ENCODE measurements at places on chromosomes 1 and 21.
A peak's percentile ranks its signal among the peaks of the same experiment; 100 is the strongest.

- no peak for DNase-seq
These were observed 463.5 kb upstream of the ADGRL2 start for GRCh38 chr1:81337226-81337625.

- DNase-seq: no peak
These were observed 101.3 kb downstream of the FAF1 start for GRCh38 chr1:50858761-50859160.

DNA sequence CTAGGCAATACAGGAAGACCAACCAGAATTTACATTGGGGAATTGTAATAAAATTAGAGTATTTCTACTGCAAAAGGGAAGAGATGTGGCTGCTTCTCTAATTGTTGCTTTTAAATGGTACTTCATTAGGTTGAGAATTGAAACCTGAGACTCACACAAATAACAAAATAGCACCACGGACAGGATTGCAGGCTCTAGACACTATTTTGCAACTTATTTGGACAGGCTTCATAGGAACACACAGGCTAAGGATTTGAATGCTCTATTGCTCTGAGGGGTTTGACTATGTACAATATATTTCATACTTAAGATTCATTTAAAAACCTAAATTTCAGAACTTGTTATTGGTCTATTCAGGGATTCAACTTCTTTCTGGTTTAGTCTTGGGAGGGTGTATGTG lies 79.6 kb downstream of the ATP1B1 start:
- DNase-seq: no peak

DNA sequence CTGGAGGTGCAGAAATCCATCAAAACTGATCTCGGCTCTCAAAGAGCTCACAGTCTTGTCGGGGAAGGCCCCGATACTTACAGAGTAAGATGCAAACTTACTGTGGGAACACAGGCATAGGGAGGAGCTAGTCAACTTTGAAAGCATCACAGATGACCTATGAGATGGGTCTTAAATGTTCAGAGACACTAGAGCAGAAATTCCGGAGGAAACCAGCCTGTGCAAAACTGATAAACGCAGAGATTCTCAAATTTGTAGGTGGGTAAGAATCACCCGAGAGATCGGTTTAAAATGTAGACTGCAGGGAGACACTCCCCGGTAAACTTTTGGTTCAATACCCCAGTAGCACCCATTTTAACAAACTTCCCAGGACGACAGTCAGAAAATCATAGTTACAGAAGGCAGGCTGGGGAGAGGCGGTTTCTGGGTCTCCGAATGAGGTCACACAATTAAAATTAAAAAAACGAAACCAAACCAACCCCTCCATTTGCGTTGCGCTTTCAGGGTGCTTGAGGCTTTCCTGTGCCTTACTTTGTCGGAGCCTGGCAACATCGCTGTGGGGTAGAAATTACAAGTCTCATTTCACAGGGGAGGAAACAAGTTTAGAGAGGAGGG lies 755 bp upstream of the THRAP3 start:
- DNase-seq: peak; percentile 58

DNA sequence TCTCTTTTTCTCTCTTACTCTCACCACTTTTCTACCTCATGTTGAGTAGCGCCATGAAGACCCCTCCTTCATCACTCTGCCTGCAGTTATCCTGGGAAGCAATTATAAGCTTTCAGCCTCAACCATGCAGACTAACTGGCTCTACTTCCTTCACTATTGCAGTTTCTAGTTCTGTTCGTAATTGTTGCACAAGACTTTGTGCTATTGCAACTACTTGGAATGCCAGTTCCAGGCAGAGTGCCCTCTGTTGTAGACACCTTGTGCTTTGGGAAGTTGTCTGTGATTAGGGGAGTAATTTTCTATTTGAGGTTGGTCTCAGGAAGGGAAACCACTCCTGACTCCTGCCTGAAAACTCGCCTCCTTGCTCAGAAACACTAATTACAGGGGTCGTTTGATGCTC lies 19.4 kb downstream of the PGM1 start:
- DNase-seq: no peak

DNA sequence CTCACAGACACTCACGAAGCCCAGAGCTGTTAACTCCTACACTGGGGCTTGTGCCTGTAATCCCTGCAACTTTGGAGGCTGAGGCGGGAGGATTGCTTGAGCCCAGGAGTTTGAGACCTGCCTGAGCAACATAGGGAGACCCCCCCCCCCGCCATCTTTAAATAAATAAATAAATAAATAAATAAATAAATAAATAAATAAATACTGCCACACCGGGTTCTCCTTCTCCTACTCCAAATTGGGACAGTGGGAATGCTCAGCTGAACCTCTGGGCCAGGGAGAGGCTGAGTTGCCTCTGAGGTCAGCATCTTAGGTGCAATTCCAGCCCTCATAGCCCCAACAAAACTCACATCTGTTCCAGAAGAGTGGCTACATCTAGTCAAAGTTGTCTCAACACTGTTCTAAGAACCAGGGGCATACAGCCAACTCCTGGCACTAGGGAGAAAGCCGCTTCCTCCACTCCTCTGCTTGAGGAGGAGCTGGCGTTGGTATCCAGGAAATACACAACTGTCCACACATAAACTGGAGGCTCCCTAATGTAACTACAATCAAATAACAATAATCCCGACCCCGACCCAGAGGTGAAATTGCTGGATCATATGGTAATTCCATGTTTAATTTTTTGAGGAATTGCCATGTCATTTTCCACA lies 27.0 kb downstream of the C1orf216 start:
- DNase-seq: no peak

DNA sequence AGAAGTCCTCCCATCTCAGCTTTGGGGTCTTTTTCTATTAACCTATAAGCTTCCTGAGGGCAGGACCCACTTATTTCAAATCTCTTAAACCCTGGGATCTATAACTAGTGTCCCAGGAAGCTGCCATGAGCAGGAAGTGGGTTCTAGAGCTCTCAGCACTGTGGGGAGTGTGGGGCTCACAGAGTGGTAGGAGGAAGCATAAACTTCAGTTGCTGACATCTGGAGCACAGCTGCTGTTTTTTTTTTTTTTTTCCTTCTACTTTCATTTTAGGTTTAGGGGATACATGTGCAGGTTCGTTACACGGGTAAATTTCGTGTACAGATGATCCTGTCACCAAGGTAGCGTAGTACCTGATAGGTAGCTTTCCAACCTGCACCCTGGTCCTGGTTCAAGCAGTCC lies 59.3 kb downstream of the AK4 start:
- DNase-seq: peak; percentile 10

GRCh38 chr1:1024149-1024770 lies 4.3 kb downstream of the AGRN start:
- DNase-seq: no peak
